ENCODE measurements at places on chromosomes 16 and 17.

- peaks cover 4% of the 10 kb centered on the region for H3K4me1 ChIP-seq
- no peaks in the 10 kb centered on the region for H3K27me3 ChIP-seq
- H3K4me3 ChIP-seq, result no peak overlapping the region
- DNase-seq, result no peak
Observed at GRCh38 chr16:86363057-86363490, 147.3 kb upstream of the FOXF1 start.

DNA sequence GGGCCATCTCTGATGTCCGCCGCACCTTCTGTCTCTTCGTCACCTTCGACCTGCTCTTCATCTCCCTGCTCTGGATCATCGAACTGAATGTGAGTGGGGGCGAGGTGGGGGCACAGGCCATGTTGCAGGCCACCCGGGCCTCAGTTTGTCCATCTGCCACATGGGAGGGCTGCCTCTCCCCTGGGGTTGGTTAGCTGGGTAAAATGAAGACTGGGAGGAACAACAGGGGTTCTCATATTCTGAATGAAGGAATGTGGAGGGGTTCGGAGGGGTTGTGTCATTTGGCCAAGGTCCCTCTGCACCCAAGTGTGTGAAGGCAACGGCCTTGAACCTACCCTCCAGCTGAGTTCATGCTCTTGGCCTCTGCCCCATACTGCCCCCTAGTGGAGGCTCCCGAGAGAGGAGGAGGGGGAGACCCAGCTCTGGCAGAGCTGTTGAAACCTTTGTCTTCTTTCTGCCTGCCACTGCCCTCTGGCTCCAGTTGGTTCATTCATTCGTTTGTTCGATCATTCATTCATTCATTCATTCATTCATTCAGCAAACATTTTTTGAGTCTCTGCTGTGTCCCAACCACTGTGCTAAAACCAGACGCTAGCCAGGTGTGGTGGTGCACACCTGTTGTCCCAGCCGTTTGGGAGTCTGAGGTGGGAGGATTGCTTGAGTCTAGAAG, 11.4 kb upstream of the TCAP start:
- DNase-seq, result no peak
- H3K27ac ChIP-seq, result no peak overlapping the region
- peaks cover 23% of the 10 kb centered on the region for H3K36me3 ChIP-seq
- H3K27me3 ChIP-seq, result no peaks in the 10 kb centered on the region
- no peak overlapping the region for H3K4me3 ChIP-seq

DNA sequence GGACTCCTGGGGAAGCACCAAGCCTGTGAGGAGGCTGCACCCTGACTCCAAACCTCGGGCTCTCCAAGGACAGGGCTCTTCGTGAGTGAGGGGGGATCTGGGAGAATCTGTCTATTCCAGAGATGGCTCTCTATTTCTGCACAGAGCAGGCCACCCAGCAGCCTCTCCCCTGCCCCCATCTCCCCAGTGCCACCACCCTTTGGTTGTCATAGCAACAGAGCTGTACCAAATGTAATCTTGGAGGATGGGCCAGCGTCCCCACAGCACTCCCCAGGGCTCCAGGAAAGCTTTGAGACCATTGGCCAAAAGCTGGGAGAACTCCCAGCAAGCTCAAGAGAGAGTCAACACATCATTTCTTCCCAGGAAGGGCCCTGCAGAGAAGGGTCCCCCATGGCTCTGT, 49.3 kb downstream of the ABCC12 start:
- H3K4me1 ChIP-seq, result no peaks in the 10 kb centered on the region
- H3K4me3 ChIP-seq, result no peak overlapping the region

- peak overlapping the region; percentile 18 for H3K27ac ChIP-seq
- peaks cover 32% of the 10 kb centered on the region for H3K36me3 ChIP-seq
- DNase-seq, result no peak
- H3K27me3 ChIP-seq, result no peaks in the 10 kb centered on the region
- H3K4me1 ChIP-seq, result no peaks in the 10 kb centered on the region
- no peak overlapping the region for H3K4me3 ChIP-seq
Observed at GRCh38 chr17:7515911-7516610, 31.9 kb downstream of the POLR2A start.

- no peak for DNase-seq
- H3K4me3 ChIP-seq, result no peak overlapping the region
- no peaks in the 10 kb centered on the region for H3K36me3 ChIP-seq
- H3K27me3 ChIP-seq, result no peaks in the 10 kb centered on the region
- H3K27ac ChIP-seq, result no peak overlapping the region
Observed at GRCh38 chr16:49978569-49979326, 46.3 kb upstream of the CNEP1R1 start.

GRCh38 chr17:61511480-61512182, 59.4 kb downstream of the TBX4 start:
- DNase-seq, result no peak
- no peak overlapping the region for H3K4me3 ChIP-seq
- H3K27ac ChIP-seq, result no peak overlapping the region
- no peaks in the 10 kb centered on the region for H3K36me3 ChIP-seq

DNA sequence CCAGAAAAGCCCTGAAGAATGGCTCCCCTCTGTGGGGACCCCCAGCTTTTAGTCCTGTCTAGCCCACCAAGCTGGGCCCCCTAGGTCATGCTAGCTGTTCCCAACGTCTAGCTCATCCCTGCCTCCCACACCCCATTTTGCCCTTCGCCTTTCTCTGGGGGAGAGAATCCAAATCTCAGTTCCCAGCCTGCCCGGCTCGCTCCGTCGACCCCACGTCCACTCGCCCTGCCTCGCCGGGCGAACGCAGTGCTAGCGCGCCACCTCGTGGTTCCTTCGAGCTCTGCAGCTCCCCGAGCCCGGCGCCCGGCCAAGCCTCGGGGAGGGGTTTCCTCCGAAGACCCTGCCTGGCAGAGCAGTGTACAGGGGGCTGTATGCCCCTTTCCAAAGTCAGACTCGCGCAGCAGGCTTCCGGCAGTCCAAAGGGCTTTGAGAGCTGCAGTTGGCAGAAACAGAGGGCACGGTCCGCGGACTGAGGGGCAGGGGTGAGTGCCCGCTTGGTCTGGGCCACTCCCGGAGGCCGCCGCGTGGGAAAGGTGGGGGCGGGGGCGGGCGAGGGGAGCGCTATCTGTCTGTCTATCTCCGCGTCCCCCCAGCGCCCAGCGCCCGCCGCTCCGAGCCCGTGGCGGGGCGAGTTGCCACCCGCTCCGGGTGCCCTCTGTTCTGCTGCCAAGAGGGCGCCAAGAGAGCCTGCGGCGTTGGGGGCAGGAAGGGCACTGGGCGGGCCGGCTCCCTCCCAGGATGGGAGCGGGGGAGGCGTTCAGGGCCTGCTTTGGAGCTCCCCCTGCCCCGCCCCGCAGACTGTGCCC, 1.7 kb upstream of the DLX3 start:
- no peak for DNase-seq
- peak overlapping the region; percentile 63 for H3K4me3 ChIP-seq
- no peak overlapping the region for H3K27ac ChIP-seq

GRCh38 chr16:89957216-89957785, 8.7 kb downstream of the DEF8 start:
- H3K4me3 ChIP-seq, result no peak overlapping the region
- no peaks in the 10 kb centered on the region for H3K4me1 ChIP-seq
- no peak overlapping the region for H3K27ac ChIP-seq
- DNase-seq, result no peak

DNA sequence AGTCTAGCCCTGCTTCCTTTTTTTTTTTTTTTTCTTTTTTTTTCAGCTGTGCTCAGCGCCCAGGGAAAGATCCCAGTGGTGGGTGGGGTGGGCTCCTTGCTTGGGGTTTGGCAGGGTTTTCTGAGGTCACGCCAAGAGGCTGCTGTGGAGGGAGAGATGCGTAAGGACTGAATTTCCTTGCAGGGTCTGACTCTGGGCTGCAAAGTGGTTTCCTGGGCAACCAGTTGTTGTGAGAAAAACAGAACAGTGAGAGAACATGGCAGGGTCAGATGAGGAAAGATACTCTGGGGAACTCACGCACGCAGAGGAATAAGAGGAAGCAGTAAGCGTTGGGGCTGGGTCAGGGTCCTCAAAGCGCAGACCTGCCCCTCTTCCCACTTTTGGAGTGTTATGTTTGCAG, 119.5 kb downstream of the IRF8 start:
- DNase-seq, result peak; percentile 73
- no peak overlapping the region for H3K4me3 ChIP-seq
- H3K36me3 ChIP-seq, result no peaks in the 10 kb centered on the region
- H3K4me1 ChIP-seq, result no peaks in the 10 kb centered on the region

DNA sequence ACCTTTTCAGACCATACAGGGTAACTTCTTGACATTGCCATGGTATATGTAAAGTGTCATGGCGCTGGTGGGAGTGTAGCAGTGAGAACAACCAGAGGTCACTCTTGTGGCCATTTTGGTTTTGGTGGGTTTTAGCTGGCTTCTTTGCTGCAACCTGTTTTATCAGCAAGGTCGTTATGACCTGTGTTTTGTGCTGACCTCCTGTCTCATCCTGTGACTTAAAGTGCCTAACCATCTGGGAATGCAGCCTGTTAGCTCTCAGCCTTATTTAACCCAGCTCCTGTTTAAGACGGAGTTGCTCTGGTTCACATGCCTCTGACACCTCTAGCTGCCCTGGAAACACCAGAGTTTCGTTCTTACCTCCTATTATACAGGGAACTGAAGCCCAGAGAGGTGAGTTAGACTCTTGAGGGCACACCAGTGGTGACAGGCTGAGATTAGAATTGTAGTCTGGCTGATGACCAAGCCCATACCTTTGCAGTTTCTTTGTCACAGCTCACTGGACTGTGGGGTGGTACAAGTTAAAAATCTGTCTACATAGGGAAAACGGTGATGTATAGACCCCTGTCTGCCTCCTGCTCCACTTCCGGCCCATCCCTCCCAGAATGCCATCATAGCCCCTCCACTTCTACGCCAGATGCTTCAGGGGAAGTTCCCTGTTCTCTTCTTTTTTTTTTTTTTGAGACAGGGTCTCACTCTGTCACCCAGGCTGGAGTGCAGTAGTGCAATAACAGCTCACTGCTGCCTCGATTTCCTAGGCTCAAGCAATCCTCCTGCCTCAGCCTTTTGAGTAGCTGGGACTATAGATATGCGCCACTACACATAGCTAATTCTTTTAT, 21.0 kb downstream of the KSR1 start:
- DNase-seq, result no peak
- H3K27ac ChIP-seq, result no peak overlapping the region
- H3K4me3 ChIP-seq, result no peak overlapping the region
- no peaks in the 10 kb centered on the region for H3K36me3 ChIP-seq

GRCh38 chr16:25151996-25152395, 40.5 kb downstream of the LCMT1 start:
- no peak for DNase-seq
- H3K4me1 ChIP-seq, result no peaks in the 10 kb centered on the region
- no peak overlapping the region for H3K4me3 ChIP-seq
- H3K36me3 ChIP-seq, result peaks cover 61% of the 10 kb centered on the region

- no peak overlapping the region for H3K27ac ChIP-seq
- no peaks in the 10 kb centered on the region for H3K36me3 ChIP-seq
- H3K4me3 ChIP-seq, result no peak overlapping the region
- H3K27me3 ChIP-seq, result no peaks in the 10 kb centered on the region
- no peak for DNase-seq
- H3K4me1 ChIP-seq, result no peaks in the 10 kb centered on the region
Observed at GRCh38 chr17:73722165-73722564, 77.9 kb upstream of the SDK2 start.

DNA sequence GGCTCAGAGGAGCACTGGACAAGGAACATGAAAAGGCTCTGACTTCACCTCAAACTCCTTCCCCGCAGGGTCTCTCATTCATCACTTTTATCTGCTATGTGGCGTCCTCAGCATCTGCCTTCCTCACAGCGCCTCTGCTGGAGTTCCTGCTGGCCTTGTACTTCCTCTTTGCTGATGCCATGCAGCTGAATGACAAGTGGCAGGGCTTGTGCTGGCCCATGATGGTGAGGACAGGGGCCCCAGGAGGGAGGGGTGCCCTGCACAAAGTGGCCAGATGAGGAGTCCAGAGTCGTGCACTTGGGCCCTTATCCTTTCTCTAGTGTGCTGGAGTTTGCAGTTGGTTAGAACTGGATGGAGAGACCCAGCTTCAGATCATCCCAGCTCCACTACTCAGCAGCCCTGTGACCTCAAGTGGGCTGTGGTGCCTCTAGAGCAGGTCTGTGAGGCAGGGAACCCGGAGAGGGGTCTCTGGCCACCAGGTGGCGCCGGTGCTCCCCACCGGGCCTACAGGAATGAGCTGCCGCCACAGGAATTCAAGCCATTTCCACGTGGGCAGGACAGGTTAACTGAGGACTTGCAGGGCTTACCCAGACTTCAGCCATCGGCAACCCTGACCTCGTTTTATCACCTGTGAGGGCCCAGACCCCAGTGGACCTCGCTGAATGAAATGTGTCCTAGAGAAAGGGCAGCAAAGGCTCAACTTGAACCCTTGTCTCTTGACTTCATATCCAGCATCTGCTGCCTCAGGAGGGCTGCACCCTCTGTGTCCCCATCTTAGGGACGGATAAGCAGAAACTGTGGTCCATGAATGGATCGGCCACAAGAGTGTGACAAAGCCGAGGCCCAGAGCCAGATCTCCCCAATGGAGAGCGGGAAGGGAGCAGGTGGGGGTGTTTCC, 4.0 kb downstream of the CMTM3 start:
- peak; percentile 44 for DNase-seq
- H3K27me3 ChIP-seq, result no peaks in the 10 kb centered on the region
- no peaks in the 10 kb centered on the region for H3K4me1 ChIP-seq

- DNase-seq, result no peak
- H3K27ac ChIP-seq, result no peak overlapping the region
- H3K4me1 ChIP-seq, result no peaks in the 10 kb centered on the region
Observed at GRCh38 chr16:79618041-79618691, 17.6 kb upstream of the MAF start.

DNA sequence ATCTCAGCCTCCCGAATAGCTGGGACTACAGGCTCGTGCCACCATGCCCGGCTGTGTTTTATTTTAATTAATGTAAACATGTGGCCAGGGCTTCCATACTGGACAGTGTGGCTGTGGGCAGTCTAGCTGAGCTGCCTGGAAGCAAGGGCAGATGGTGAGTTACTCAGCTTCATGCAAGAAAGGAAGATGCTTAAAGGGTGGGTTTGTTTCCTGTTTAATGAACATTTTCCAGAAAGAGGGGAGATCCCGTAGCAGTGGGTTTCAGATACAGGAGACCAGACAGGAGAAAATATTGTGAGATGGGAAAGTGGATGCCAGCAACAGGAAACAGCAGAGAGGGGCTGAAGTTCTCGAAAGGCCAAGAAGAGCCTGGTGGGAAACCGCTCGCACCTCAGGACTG, 7.3 kb downstream of the MAPK8IP3 start:
- H3K4me3 ChIP-seq, result no peak overlapping the region
- no peaks in the 10 kb centered on the region for H3K4me1 ChIP-seq
- no peaks in the 10 kb centered on the region for H3K27me3 ChIP-seq
- H3K27ac ChIP-seq, result no peak overlapping the region

- no peaks in the 10 kb centered on the region for H3K36me3 ChIP-seq
- no peaks in the 10 kb centered on the region for H3K27me3 ChIP-seq
- DNase-seq, result peak; percentile 81
- H3K4me1 ChIP-seq, result peaks cover 23% of the 10 kb centered on the region
Observed at GRCh38 chr16:4624015-4624826, at the start of gene MGRN1. MGRN1 (plus strand) TSS chr16:4624826; CDS start chr16:4624961, 135 bp downstream.

GRCh38 chr17:1720856-1721386, 3.6 kb upstream of the WDR81 start:
- peaks cover 28% of the 10 kb centered on the region for H3K4me1 ChIP-seq
- no peak overlapping the region for H3K27ac ChIP-seq
- no peak overlapping the region for H3K4me3 ChIP-seq
- DNase-seq, result no peak
- no peaks in the 10 kb centered on the region for H3K36me3 ChIP-seq

GRCh38 chr17:60679287-60679686, 1.6 kb downstream of the BCAS3 start:
- H3K36me3 ChIP-seq, result peaks cover 4% of the 10 kb centered on the region
- H3K4me1 ChIP-seq, result peaks cover 10% of the 10 kb centered on the region
- no peak for DNase-seq
- no peak overlapping the region for H3K27ac ChIP-seq
- no peak overlapping the region for H3K4me3 ChIP-seq
- H3K27me3 ChIP-seq, result no peaks in the 10 kb centered on the region

Measured in ascending aorta (tissue), 2 donors.